ENCODE measurements at places on chromosomes 13 and 19.

DNA sequence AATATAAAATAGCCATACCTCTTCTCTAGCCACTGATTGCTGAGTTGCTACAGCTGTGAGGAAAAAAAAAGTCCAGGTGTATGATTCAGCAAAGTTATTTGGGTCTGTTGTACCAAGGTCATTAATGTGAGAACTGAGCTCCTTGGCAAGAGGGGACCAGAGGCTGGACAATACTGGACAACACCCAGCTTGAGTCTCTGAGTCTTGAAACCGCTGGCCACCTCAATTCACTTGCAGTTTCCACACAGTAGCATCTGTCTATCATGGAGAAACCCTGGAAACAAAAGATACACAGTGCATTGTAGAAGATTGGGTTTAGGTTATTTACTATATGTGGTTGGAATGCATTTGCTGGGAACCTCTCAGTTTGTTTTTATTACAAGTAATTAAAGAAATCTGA is 60.4 kb downstream of the WDFY2 start:
- DNase-seq = no peak

DNA sequence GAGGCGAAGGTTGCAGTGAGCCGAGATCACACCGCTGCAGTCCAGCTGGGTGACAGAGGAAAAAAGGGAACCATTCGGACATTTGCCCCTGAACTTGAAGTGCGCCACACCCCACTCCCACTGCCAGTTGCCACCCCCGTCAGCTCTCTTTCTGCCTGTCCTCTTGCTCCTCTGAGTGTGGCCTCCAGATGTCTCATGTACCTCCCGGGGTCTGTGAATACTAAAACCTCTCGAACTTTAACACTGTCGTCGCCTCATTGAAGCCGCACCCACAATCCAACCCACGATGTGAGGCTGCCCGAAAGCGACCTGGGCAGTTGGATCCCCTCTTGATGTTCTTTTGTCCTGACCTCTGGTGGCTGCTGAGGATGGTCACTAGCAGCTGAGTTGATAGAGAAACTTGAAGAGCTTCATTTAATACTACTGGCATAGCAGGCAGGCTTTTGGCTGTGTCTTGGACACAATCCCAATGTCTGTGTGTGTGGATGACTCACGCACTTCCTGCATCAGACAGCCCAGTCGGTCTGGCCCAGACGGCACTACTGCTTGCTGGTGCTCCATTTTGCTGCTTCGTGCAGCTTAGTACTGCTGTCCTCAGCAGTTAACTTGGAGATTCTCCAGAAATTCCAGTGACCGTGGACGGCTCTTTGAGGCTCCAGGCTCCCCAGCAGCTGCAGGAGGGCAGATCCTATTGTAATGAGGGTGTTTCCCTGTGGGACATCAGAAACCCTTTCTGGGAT is 4.2 kb downstream of the FPR3 start:
- DNase-seq = peak; percentile 98

- DNase-seq = no peak
Observed at GRCh38 chr13:28820099-28821051, at the start of gene MTUS2. MTUS2 (plus strand) TSS chr13:28820339.

- no peak for DNase-seq
Observed at GRCh38 chr13:30863796-30864195, 42.3 kb upstream of the MEDAG start.

GRCh38 chr13:52159159-52159982 is at the start of gene NEK3:
NEK3 (minus strand) TSS chr13:52159597; CDS start chr13:52156191, 3,406 bp downstream.
- no peak for DNase-seq

DNA sequence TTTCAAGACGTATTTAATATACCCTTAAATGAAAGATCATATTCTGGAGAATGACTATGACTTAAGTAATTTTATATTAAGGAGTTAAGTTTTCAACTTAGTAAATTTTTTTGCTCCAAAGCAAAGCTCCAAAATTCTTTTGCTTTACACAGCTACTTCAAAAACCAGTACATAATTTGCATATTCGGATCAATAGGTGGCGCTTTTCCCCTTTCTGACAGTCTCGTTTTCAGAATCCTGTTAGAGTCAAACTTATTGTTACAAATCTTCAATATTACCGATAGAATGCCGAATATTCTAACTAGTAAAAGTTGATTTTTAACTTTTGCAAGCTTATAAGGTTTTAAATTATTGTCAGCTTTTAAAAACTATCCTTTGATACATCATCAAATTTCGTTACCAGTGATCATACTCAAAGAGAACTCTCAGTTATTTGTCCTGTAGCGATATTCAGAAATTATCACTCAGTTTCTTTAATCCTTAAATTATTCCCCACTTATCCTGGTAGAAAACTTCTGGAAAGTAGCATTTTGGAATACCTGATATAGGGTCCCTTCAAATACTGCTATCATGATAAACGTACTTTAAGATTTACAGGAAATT is 852.7 kb upstream of the KLHL1 start:
- DNase-seq = no peak

DNA sequence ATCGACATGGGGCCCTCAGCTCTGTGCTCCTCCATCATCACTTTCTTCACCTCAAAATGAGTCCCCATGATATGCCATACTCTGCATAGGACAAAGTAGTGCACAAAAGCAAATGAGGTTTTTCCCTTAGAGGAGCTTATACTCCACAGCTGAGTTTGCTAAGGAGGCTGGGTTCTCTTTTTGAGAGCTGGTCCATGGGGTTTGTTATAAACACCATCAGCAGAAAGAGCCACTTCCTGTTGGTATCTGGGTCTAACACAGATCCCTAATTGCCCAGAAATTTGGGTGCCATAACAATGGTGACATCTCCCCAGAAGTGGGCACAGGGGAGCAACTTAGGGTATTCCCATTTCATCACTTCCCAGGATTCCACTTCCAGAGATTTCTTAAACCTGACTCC is 395.7 kb downstream of the FOXO1 start:
- DNase-seq = no peak

GRCh38 chr19:50551034-50551714 is 17.1 kb downstream of the LRRC4B start:
- DNase-seq = no peak

DNA sequence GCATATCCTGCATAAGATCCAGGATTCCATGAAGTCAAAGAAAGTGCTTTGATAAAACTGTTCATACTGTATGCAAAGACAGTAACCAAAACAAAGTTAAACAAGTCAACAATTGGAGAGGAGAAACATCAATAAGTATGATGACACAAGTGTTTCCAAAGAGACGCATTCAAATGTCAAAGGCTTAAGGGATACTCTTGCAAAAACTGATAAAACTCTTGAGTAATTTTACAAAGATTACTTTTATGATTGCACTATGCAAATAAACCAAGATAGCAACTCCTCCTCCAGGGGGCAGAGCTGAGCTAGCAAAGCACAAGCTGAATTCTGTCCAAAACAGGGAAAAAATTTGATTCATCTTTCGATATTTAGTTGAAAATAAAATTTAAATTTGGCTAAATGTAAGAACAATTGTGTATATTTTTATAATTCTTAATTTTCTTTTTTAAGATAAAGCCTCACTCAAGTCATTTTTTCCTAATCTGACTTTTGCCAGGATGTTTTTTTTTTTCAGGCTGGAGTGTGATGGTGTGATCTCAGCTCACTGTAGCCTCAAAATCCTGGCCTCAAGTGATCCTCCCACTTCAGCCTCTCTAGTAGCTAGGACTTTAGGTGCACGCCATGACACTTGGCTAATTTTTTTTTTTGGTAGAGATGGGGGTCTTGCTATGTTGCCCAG is 84.0 kb downstream of the MZT1 start:
- DNase-seq = peak; percentile 3

- no peak for DNase-seq
Observed at GRCh38 chr19:588741-589692, 664 bp upstream of the HCN2 start.

GRCh38 chr19:27793128-27793643 is 1419.8 kb downstream of the UQCRFS1 start:
- peak; percentile 41 for DNase-seq

DNA sequence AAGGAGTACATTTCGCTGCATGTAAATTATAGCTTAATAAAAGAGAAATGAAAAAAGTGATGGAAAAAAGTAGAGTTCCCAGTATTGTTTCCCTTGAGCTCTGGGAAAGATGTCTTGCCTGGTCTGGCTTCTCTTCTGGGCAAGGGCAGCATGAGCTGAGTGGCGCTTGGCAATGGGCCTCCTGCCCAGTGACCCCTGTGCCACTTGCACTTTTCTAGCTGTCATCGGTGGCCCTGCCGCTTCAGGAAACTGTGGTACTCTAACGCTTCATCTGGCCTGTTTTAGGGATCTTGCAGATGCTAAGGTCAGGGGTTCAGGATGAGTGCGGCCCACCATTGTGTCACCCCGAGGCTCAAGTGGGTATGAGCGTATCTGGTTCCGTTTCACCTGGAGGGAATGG is 161.4 kb downstream of the MTUS2 start:
- DNase-seq = no peak

- DNase-seq = no peak
Observed at GRCh38 chr19:10420444-10421239, at the start of gene PDE4A. PDE4A (plus strand) TSS chr19:10420538; CDS start chr19:10420765, 227 bp downstream.

DNA sequence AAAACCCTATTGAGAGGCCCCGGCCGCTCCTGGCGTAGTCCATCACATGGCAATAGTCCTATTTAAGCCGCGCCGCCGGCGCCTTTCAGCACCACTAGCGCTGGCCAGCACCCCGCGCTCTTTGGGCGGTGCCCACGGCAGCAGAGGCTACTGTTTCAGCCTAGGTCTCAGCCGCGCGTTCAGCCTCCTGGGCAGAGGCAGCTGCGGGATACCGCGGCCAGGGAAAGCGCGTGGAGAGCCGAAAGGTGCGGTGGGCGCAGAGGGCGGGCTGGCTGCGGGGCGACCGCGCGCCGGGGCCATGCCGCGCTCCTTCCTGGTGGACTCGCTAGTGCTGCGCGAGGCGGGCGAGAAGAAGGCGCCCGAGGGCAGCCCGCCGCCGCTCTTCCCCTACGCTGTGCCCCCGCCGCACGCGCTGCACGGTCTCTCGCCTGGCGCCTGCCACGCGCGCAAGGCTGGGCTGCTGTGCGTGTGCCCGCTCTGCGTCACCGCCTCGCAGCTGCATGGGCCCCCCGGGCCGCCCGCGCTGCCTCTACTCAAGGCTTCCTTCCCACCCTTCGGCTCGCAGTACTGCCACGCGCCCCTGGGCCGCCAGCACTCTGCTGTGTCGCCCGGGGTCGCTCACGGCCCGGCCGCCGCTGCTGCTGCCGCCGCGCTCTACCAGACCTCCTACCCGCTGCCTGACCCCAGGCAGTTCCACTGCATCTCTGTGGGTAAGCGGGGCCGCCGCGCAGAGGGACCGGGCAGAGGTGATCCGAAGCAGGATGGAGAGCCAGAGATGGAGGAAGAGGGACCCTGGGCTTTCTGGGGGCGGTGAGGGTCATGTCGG is at the start of gene GSX1:
Gene GSX1 (plus strand): TSS at position 91 of the 826 bp plus-strand sequence. CDS start 208 bp downstream, at position 299.
- DNase-seq = peak; percentile 11

- no peak for DNase-seq
Observed at GRCh38 chr19:291006-291521, at the start of gene PLPP2. PLPP2 (minus strand) TSS chr19:291403; CDS start chr19:291336, 67 bp downstream.
